Right ventricle myocardium inferior (tissue), 1 donor: ENCODE measurements at places on chromosomes 11 and 22.
A peak's percentile ranks its signal among the peaks of the same experiment; 100 is the strongest.

DNA sequence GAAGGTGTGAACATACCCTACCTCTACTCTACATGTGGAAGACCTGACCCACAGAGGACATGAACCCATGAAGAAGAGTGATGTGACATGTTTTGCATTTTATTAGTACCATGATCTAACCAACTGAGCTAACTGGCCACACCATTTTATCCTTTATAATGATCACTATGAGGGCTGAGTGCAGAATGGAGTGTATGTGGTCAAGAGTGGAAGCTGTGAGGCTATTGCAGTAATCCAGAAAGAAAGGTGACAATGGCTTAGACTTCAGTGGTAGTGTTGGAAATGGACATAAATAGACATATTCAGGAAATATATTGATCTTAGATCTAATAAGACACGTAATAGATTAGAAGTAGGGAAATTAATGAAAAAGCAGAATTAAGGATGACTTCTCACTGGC, 3.8 kb downstream of the SRSF8 start:
- no peak for DNase-seq

GRCh38 chr11:111729071-111729830, 36.9 kb downstream of the PPP2R1B start:
- no peak for DNase-seq

GRCh38 chr11:8285796-8286195, 22.1 kb upstream of the LMO1 start:
- DNase-seq, result no peak

DNA sequence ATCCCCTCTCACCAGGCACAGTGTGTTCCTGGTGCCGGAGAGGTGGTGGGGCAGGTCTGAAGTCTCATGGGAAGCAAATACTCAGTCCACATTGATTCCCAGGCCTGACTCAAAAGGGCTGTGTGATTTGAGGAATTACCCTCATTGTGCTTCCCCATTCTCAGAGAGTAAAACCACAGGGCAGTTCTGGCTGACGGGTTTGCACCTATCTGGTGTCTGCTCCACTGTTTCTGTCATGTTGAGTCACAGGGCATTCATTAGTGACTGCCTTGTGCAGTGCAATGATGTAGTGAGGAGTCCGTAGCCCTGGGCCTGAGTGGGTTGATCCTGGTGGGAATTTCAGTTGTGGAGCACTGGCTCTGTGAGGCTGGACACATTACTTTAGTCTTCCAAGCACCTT, 85.2 kb upstream of the ARHGAP20 start:
- no peak for DNase-seq

GRCh38 chr11:76298255-76298654, 82.7 kb downstream of the THAP12 start:
- peak; percentile 45 for DNase-seq

GRCh38 chr11:30594646-30595411, 8.7 kb upstream of the MPPED2 start:
- DNase-seq, result no peak

GRCh38 chr11:32894149-32894827, 1.7 kb downstream of the QSER1 start:
- no peak for DNase-seq

DNA sequence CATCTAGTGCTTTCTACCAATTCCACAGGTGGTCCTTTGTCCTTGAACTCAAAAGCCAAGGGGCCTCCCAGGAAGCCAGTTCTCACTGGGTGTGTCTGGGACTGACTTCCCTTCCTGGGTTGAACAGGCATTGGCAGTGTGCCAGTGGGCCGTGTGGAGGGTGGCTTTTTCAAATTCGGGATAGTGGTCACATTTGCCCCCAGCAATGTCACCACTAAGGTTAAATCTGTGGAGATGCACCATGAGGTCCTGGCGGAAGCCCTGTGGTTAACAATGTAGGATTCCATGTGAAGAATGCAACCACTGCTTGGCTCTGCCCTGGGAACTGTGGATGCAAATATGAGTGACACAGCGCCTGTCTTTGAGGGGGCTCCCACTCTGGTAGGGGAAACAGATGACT, 53.2 kb upstream of the MTNR1B start:
- DNase-seq, result no peak

GRCh38 chr11:108405706-108406105, 61.6 kb downstream of the C11orf65 start:
- DNase-seq, result no peak
